RWPE2 (cell line): ENCODE measurements at places on chromosomes 4 and X.

- DNase-seq: no peak
These were observed 13.8 kb upstream of the ATOH1 start for GRCh38 chr4:93814722-93815121.

GRCh38 chr4:135015771-135016170 lies 814.2 kb upstream of the PABPC4L start:
- no peak for DNase-seq

- no peak for DNase-seq
These were observed 30.1 kb upstream of the IQCM start for GRCh38 chr4:149845743-149846142.

- DNase-seq: no peak
These were observed 22.1 kb downstream of the LIMCH1 start for GRCh38 chr4:41559940-41560516.

DNA sequence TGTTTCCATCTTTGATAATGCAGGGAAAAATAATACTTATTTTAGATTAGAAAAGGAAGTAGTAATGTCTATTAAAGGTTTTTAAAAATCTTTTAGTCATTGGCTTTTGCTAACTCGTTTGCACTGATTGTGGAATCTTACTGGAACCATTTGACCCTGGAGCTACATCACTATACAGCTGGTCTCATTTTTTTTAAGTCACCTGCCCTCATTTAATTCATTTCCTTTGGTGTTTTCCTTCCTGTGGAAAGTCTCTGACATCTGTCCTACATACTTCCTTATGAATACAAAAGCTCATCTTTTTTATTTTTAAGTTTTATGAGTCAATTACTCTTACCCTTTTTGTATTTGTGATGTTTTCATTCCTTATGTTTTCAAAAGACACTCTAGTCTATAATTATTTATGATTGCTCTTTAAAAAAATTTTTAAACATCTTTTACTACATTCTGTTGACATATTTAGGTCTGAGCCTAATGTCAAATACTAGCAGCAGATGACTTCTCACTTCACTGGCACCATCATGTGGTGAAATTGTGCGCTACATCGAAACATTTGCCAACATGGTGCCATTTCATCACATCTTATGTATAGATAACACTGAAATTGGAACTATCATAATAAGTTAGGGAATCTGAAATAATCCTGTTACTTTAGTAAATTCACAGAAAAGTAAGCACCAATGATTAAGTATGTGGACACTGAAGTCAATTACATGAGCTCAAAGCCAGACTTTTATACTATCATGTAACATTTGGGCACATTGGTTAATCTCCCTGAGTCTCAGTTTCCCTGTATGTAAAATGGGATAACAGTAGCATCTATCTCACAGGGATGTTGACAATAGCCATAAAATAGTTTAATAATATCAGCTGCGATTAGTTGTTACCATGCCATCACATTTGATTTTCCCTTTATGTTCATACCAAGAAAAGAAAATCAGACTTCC lies 9.4 kb upstream of the MMAA start:
- no peak for DNase-seq

- DNase-seq: no peak
These were observed 57.4 kb downstream of the RAPGEF2 start for GRCh38 chr4:159160242-159160641.

DNA sequence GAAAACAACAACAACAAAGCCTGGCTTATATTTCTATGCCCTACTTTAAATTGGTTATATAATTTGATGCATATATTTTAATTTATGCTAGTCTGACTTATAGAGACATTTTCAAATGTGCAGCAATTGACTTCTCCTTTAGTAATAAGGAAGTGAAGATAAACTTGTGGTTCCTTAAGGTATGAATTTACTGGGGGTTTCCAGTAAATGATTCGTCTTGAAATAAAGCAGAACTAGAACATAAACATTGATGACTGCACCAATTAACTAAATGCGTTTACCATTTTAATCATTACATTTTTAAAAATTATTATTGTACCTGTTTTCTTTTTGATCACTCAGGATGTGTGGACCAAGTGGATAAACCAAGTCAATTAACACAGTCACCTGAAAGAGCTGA lies 99.6 kb upstream of the CCSER1 start:
- no peak for DNase-seq

GRCh38 chr4:32133734-32134133 lies 1413.6 kb downstream of the PCDH7 start:
- no peak for DNase-seq

- no peak for DNase-seq
These were observed 1052.5 kb upstream of the LCORL start for GRCh38 chr4:19074036-19074435.
